ENCODE measurements at places on chromosomes 11 and 22.
A peak's percentile ranks its signal among the peaks of the same experiment; 100 is the strongest.

GRCh38 chr11:83069441-83070043 is 2.2 kb downstream of the RAB30 start:
- DNase-seq = no peak

DNA sequence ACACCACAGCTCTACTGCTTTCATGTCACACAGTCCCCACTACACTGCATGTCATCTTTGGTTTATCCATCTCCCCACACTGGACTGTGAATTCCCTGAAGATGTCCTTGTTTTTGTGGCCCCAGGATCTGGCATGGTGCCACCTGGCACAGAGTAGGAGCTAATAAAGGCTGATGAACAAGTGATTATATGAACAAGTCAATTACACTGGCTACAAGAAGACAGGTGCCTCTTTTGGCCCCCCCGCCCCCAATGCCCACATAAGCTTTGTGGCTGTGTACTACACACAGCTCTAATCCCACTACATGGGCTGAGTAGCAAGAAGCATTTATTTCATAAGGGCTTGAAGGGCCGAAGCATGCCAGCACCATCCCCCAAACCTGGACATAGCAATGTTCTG is 24.7 kb downstream of the PLEKHA7 start:
- no peak for DNase-seq

DNA sequence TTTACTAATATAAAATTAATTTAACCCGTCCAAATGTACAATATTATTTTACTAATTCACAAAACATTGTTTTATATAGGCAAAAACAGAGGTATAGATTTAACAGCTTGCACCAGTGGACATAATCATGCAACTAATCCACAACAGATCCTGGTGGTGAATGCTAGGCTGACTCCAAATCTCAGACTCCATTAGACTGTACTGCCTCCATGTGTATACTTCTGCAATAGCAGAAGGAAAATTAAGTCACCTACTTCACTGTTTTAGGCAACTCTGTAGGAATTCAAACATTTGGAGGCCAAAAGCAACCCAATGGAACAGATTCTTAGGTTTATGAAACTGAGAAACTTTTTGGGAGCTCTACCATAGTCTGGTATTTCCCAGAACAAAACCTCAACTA is 30.0 kb upstream of the RAB39A start:
- peak; percentile 58 for DNase-seq

DNA sequence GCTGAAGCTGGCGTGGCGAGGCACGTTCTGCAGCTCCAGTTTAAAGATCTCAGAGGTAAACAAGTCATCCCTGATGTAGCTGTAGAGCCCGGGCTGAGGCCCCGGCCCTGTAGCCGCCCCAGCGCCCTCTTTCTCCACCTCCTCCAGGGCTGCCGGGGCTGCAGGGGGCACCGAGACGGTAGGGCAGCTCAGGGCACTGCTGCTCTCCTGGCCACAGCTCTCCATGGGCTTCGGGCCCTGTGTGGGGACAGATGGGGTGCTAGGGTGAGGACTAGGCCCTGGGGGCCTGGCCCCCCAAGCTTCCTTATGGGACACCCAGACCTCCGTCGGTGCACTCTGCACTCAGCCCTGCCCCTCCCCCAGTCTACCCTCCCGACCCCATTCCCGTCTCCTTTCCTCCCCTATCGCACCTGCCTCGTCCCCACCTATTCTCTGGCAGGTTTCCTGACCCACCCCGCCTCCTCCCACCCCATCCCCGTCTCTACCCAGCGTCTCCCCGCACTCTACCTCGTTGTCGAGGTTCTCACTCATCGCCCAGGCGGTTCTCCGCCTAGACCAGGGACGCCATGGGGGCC is 559 bp downstream of the RANBP1 start:
- DNase-seq = no peak

- no peak for DNase-seq
These were observed 90.6 kb downstream of the SYN3 start for GRCh38 chr22:32967386-32968101.

GRCh38 chr11:130071211-130071712 is 1.6 kb downstream of the APLP2 start:
- DNase-seq = no peak

DNA sequence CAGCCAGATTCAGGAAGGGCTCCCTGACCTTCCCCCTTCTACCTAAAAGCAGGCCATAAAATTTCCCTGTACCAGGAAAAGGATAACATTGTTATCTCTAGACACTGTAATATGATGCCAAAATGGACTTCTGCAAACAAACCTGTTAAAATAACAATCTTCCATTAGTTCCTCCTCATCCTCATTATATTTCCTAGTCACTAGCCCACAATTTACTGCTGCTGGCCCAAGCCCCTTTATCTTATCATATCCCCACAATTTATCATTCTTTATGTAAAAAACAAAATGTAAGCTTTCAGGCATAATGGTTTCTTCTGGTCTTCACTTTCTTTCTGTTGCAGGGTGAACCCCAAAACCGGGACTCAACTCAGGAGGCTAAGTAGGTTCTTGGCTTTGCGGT is 1132.1 kb upstream of the CNTN5 start:
- DNase-seq = no peak

DNA sequence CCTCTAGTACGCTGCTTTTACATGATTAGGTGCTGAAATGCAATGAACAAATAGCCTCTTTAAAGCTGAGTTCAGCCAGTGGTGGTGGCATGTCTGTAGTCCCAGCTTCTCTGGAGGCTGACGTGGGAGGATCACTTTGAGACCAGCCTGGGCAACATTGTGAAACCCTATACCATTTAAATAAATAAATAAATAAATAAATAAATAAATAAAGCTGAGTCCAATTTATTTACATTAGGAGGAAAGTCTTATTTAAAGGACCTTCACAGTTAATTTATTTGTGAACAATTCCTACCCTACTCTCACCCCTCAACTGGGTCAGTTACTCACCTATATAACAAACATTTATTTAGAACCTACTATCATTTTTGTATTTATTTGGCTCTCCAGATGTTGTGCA is 4.8 kb upstream of the CHRDL2 start:
- no peak for DNase-seq

GRCh38 chr11:69075421-69076128 is 26.8 kb downstream of the TPCN2 start:
- no peak for DNase-seq

GRCh38 chr11:87374038-87374807 is 336.5 kb downstream of the TMEM135 start:
- DNase-seq = no peak

DNA sequence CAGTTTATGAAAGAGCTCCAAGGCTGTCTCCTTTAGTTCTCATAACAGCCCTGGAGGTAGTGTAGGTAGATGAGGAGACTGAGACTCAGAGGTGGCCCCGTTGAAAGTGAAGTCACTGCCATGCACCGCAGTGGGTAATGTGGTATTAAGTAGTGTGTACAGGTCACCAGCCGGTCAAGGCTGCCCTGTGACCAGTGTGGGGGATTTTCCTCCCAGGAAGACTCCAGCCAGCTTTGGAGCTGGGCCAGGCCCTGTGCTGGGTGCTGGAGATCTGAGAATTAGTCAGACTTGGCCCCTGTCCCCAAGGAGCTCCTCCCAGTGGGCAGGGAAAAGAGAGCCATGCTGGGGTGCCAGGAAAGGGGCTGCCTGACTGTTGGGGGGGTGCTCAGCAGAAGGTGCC is 5.3 kb downstream of the OMP start:
- no peak for DNase-seq

GRCh38 chr11:93933230-93933629 is 82.8 kb upstream of the VSTM5 start:
- DNase-seq = no peak

- DNase-seq = no peak
These were observed 94.7 kb downstream of the NECTIN1 start for GRCh38 chr11:119634301-119634700.

- DNase-seq = no peak
These were observed 799 bp upstream of the CDC42BPG start for GRCh38 chr11:64845129-64845775.

DNA sequence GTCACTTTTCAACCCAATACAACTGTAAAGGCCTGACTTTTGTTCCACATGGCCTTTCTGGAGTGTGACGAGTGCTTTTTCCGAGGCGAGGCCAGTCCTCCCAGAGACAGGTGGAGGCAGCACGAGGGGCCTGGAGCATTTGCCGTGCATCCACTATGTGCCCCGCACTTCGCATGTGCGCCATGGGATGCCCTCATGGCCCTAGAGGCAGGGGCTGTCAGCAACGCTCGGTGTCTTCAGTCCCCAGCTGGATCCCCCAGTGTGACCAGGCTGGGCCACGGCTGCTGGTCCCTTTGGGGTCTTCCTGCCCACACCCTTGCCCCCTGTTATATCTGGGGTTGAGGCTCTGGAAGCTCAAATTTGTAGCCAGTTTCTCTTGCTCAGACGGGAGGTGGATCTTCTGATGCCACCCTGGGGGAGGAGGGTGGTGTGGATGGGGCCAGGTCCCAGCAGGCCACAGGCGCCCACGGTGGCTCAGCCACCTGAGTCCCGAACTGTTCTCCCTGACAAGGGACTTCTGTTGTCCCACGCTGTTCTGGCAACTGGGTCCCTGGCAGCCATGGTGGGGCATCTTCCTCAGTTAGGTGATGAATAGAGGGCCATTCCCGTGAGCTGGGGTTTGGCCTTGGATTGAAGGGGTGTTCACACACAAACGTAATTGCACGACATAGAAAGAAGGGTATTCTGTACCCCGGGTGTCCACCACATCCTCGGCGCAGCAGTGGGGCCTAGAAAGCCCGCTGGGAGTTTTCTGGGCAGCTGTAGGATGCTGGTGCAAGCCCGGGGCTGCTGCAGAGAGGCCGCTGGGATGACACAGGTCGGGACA is 100.9 kb downstream of the CTTN start:
- no peak for DNase-seq

- peak; percentile 12 for DNase-seq
These were observed at the start of gene AASDHPPT for GRCh38 chr11:106077609-106078455. Gene AASDHPPT (plus strand): TSS chr11:106077662. CDS start chr11:106077711, 49 bp downstream.

DNA sequence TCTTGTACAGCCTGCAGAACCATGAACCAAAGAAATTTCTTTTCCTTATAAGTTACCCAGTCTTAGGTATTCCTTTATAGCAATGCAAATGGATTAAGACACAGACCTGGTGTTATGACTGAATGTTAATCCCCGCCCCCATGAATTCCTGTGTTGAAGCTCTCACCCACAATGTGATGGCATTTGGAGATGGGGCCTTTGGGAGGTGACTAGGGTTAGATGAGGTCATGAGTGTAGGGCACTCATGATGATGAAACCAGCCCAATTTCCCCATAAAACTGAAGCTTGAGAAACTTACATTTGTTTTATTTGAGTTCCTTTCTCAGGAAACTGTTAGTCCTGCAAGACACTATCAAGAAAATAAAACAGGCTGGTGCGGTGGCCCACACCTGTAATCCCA is 115.8 kb upstream of the THY1 start:
- no peak for DNase-seq

DNA sequence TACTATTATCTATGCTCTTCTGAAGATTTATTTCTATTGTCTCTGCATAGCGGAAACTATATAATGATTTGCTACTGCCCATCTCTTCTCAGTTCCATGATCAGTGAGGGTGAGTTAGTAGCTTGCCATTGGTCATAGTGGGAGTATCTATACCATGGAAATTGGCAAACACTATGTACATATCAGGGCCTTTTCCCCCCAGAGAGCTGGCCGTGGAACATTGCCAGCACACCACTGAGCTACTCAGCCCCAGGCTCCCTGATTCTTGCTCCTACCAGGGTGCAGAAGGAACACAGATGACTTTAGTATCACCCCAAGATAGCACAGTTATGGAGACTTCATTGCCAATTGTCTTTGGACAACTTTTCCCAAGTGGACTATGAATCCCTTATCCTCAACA is 33.2 kb downstream of the IRAG1 start:
- DNase-seq = no peak

DNA sequence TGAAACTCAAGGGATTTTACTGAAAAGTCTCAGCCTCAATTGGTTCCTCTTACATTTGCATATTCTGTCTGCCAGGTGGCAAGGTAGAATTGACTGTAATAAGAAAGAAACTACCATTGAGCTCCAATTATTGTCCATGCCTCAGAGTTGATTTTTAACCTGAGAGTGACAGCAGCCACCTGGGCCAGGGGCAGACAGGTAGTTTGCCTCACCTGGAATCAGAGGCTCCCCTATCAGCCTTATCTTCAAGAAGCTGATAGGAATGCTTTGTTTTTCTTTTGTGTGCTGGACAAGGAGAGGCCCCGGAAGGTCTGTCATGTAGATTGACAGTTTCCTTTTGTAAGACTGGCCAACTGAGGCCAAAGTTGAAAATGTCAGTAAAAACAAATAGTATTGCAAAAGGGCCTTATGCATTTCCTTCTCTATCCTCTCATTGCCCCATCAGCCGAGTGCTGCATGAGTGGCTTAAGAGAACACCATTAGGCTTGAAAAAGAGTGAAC is 34.1 kb downstream of the CD44 start:
- DNase-seq = peak; percentile 61

- no peak for DNase-seq
These were observed 4.3 kb upstream of the GP1BB start for GRCh38 chr22:19719050-19719482.

DNA sequence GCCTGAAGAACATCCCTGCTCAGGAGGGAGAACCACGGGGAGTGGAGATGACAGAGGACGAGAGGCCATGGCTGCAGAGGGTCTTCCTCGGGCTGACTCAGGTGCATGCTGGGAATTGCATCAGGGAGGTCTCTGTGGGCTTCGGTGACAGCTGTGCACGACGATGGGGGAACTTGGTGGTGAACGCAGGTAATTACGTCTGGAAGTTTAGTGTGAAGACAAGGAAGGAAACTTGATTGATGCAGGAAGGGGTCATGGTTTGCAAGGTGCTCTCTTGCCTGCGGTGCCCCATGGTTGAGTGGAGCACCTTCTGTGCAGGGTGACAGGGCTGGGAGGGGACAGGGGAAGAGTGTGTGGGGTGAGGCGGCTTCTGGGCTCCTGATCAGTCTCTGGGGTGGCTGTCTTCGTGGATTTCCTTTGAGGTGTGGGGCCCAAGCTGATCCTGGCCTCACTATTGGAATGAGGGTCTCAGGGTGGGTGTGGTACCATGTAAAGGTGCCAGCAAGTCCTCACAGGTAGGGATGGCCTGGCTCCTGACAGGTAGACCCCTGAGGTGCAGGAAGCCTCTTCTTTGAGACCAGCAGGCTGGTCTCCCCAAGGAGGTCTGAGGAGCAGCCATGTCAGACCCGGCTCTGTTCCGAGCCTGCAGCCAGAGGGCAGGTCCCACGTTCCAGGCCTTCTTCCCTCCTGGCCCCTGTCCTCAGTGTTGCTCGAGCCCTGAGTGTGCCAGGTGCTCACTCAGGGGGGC is 1020.1 kb downstream of the TBC1D22A start:
- DNase-seq = no peak

GRCh38 chr22:38947321-38948140 is 9.9 kb upstream of the APOBEC3A start:
- DNase-seq = peak; percentile 46

DNA sequence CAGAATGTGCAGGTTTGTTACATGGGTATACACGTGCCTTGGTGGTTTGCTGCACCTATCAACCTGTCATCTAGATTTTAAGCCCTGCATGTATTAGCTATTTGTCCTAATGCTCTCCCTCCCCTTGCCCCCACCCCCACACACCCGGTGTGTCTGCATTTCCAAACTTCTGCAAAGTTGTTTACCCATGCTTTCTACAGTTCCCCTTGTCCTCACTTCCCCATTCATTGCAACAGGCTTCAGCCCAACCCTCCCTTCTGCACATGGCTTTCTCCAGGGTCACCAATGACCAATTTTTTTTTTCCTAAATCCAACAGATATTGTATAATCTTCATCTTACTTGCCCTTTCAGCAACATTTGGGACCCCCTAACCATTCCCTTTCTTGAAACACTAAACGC is 32.0 kb upstream of the NUP50 start:
- DNase-seq = no peak
